ENCODE measurements at places on chromosomes 16 and 17. TPM values are rescaled to one million over a fixed set of nuclear protein-coding genes. Genes with fewer than 3 reads are reported as not detected.

Gene SOX8
- total RNA-seq = 0.81 TPM

GRCh38 chr16:1545044-1546040, 11.9 kb downstream of the TMEM204 start:
- H3K4me3 ChIP-seq = no peak overlapping the region
- no peaks in the 10 kb centered on the region for H3K27me3 ChIP-seq
- peaks cover 67% of the 10 kb centered on the region for H3K4me1 ChIP-seq

DNA sequence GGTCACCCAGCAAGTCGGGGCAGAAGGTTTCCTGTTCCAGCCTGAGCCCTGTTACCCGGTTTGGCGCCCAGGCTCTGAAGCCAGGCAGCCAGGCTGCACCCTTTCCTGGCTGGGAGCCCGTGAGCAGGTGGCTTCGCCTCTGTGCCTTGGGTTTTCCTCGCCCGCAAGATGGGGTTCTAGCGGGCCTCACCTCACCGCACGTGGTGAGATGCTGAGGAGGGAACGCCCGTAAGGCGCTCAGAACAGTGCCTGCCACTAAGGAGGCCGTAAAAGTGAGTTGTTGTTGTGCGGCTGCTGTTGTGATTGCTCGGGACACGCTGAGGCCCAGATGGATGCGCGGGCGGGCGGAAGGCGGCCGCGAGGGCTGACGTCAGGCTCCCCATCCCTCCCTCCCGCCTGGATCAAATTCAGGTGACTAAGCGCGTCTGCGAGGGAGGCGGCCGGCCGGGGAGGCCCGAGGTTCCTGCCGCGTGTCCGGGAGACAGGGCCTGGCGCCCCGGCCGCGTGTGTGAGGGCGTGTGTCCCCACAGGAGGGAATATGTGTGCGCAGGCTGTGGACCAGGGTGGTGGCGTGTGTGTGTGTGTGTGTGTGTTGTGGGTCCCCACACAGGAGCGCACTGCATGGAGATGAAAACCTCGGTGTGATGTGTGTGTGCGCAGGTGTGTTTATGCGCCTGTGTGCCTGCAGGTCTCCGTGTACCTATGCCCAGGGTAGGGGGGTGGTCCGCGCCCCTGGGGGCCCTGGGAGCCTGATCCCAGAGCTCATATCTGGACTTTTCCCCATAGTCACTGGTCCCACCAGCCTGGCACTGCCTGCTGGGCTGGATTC, 4.3 kb downstream of the CAMKK1 start:
- peaks cover 17% of the 10 kb centered on the region for H3K36me3 ChIP-seq
- DNase-seq = no peak
- no peak overlapping the region for H3K4me3 ChIP-seq
- H3K4me1 ChIP-seq = peaks cover 51% of the 10 kb centered on the region

- no peaks in the 10 kb centered on the region for H3K27me3 ChIP-seq
- H3K27ac ChIP-seq = no peak overlapping the region
- H3K4me1 ChIP-seq = no peaks in the 10 kb centered on the region
- H3K4me3 ChIP-seq = no peak overlapping the region
- no peaks in the 10 kb centered on the region for H3K36me3 ChIP-seq
- DNase-seq = no peak
These were observed 31.4 kb downstream of the B9D1 start for GRCh38 chr17:19331134-19331533.

Gene CES5A
- not detected for total RNA-seq

DNA sequence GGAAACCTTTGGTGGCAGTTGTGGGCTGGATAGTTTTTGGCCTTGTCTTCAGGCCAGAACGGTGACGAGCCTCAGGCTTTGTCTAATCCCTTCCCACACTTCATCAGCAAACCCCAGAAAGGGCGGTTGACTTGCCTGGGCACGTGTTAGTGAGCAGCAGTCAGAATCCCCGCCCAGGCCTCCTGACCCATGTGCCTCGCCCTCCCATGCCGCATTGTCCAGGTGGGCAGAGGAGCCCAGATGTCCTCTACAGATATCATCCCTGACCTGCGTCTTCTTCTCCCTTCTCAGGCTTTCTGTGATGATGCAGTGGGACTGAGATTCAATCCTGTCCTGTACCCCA, 82.5 kb downstream of the OR1D5 start:
- H3K27ac ChIP-seq = no peak overlapping the region
- no peaks in the 10 kb centered on the region for H3K27me3 ChIP-seq
- DNase-seq = no peak
- no peak overlapping the region for H3K4me3 ChIP-seq

Gene PDK2
- total RNA-seq = 30.2 TPM

Gene C17orf100
- 1.3 TPM for total RNA-seq

GRCh38 chr17:5536866-5537650, 47.3 kb downstream of the NLRP1 start:
- no peak overlapping the region for H3K4me3 ChIP-seq
- H3K36me3 ChIP-seq = peaks cover 53% of the 10 kb centered on the region
- H3K27ac ChIP-seq = no peak overlapping the region
- H3K4me1 ChIP-seq = no peaks in the 10 kb centered on the region

Gene KRTAP17-1
- total RNA-seq = not detected

Gene KRT14
- not detected for total RNA-seq

GRCh38 chr16:79393127-79393526, 207.4 kb downstream of the MAF start:
- no peak for DNase-seq
- no peaks in the 10 kb centered on the region for H3K36me3 ChIP-seq
- no peak overlapping the region for H3K4me3 ChIP-seq
- no peak overlapping the region for H3K27ac ChIP-seq
- H3K27me3 ChIP-seq = no peaks in the 10 kb centered on the region
- H3K4me1 ChIP-seq = no peaks in the 10 kb centered on the region
